ENCODE measurements at places on chromosomes 13 and 19.

- DNase-seq: peak; percentile 12
These were observed 850 bp downstream of the MTMR6 start for GRCh38 chr13:25286308-25286968.

- DNase-seq: no peak
These were observed 92.1 kb downstream of the ATP11A start for GRCh38 chr13:112781881-112782361.

- DNase-seq: no peak
These were observed 11.5 kb downstream of the ZSCAN22 start for GRCh38 chr19:58338336-58338735.

- DNase-seq: peak; percentile 52
These were observed 221.1 kb downstream of the ITGBL1 start for GRCh38 chr13:101673360-101674105.

DNA sequence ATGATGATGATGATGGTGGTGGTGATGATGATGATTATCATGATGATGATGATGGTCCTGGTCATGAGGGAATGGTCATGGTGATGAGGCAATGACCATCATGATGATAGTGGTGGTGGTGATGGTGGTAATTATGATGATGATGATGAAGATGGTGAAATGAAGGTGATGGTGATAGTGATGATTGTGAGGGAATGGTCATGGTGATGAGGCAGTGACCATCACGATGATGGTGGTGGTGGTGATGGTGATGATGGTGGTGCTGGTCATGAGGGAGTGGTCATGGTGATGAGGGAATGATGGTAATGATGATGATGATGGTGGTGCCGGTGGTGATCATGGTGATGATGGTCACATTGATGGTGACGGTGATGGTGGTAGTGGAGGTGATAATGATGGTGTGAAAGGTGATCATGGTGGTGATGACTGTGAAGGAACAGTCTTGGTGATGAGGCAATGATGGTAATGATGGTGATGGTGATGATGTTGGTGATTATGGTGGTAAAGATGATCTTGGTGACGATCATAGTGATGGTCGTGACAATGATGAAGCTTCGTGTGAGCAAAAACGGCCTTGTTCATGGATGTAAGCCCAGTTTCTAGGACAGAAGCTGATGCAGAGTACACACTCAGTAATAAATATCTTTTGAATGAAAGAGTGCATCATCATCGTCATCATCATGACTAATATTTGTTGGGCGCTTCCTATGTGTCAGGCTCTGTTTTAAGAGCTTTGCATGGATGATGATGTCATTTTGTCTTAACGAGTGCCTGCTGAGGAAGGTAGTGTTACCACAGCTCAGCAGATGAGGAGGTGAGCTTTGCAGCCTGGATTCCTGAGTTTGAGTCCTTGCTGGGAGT lies 17.3 kb downstream of the SBK2 start:
- no peak for DNase-seq

DNA sequence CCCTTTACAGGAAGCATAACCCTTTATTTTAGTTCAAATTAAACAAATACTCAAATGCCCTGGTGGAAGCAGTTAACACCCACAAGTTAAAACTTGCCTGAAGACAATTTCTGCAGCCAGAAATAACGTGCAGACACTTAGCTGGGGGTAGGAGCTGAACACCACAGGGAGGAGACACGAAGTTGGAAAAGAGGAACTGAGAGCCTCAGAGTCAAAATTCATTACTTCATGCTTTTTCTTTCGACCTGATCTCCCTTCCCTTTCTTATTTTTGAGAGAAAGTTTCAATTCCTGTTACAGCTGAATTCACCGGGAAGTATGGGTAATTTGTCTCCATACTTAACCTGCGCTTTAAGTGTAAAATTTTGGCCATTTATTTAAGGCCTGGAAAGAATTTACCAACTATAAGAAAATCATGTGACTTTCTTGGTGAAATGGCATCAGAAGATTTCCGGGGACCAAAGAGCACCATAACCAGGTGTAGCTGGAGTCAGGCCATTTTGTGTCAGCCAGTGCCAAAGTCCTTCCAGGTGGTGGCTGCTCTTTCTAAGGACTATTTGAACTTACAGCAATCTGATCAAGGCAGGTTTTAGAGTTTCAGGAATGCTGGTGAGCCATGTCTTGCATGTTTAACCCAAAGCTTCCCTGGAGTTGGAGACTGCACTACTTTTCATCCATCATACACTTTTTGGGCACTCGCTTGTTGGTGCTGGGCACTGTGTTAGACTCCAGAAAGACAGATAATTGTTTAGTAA lies 46.5 kb upstream of the RCBTB2 start:
- peak; percentile 90 for DNase-seq

DNA sequence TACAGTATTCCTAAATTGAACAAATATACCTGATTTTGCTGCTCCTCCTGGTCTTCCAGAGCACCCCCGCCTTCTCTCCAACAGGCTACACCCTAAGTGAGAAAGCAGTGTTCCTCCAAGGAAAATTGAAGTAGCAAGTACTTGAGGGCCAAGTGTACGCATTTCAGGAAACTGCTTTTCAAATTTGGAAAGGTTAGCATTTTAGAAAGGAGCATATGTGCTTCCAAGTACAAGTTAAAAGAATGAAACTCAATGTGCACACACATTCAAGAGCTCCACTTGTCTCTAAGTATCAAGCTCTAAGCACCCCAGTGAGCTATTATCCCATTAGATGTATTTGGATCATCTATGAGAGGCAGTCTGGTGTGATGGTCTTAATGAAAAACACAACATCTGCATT lies 25.8 kb downstream of the LHFPL6 start:
- DNase-seq: no peak

DNA sequence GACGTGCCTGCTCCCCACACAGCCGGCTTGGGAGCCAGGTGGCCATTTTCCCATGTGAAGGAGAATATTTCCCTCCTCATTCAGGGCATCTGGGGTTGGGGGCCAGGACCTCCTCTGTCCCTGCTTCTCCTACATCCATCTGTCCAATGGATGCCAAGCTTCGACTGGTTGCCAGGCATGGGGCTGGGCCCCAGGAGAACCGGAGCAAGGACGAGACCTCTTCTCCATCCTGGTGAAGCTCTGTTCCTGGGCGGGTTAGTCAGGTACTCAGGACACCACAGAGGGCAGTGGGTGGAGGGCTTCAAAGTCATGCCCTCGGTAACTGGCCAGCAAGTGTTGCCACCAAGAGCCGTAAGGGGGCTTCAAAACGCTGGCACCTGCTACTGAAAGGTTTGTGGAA lies 22.3 kb upstream of the SLC15A1 start:
- DNase-seq: no peak

- no peak for DNase-seq
These were observed 6.6 kb downstream of the FZR1 start for GRCh38 chr19:3512562-3513228.

GRCh38 chr19:40603071-40603388 lies 1.9 kb downstream of the LTBP4 start:
- DNase-seq: no peak

DNA sequence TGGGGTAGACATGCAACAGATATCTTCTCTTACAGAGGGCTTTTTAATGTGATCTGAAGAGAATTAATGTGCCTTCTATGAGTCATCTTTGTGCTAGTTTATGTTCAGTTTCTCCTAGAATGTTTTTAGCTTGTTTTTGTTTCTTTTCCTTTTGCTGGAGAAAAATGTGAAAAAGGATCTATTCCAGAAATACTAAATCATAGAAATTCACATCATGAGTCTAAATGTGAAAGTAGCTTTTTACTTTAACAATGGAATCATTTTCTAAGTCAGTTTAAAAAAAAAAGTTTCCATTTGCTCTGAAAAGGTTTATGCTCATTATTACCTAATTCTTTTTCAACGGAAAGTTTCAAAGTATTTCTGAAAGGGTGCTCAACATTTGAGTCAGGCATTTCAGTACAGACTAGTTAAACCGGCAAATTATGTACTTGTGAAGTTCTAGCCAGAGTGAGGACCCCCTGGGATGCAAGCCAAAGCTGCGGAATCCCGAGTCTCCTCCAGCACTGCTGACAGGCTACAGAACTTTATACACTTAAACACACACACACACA lies 72.9 kb downstream of the SPATA13 start:
- no peak for DNase-seq

DNA sequence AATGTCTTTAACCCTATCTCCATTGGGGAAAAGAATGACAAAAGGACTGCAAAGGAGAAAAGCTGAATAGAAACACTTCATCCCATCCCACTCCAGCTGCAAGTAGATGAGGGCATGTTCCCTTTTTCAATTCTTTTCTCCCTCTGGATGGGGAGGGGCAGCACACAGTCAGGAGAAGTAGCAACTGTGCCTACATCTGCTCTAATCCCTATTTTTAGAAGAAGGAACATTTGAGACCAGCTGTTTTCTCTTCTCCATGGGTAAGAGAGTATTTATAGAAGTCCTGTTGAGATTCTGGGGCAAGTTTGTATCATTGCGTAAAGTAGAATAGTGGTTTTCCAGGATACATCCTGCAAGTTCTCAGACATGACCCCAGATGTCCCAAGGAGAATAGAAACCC lies 9.3 kb upstream of the GTF3A start:
- no peak for DNase-seq

DNA sequence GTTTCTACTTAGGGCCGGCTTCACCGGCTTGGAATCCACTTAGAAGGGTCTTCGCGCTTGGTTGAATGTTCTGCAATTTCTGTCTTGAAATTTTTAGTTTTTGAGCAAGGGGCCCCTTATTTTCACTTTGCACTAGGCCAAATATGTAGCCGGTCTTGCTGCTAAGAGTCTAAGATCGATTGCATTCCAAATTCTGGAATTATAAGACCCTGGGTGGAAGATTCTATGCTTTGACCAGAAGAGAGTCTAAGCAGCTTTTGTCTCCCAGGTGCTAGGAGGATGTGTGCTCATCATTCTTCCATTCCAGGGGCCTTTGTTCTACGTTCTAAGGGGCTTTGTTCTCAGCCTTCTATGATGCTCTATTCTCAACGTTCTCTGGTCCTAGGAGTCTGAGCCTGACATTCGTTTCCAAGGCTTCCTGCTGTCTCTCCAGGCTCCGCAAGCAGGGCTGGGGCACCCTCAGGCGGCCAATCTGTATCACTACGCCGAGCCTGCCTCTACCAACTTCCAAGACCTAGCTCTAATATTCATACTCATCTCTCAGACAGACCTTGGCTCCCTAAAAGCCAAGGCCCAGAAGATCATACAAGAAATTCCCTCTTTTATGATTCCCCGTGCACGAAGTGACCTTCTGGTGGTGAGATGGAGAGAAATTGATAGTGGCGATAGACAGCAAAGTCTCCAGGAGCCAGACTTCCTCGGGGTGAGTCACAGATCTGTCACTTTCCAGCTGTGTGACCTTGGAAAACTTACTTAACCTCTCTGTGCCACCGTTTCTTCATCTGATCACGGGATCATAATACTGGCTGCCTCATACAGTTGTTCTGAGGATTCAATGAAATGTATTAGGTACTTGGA lies 982 bp upstream of the DACT3 start:
- peak; percentile 93 for DNase-seq

- DNase-seq: no peak
These were observed 7.9 kb upstream of the SHC2 start for GRCh38 chr19:468587-469256.

GRCh38 chr13:107644136-107644535 lies 571.2 kb downstream of the LIG4 start:
- no peak for DNase-seq

- no peak for DNase-seq
These were observed 16.2 kb downstream of the DNASE2 start for GRCh38 chr19:12864721-12865715.

- peak; percentile 57 for DNase-seq
These were observed 568 bp downstream of the ATP11A start for GRCh38 chr13:112690283-112690929.

- no peak for DNase-seq
These were observed 46.4 kb upstream of the FAM216B start for GRCh38 chr13:42735010-42735409.

DNA sequence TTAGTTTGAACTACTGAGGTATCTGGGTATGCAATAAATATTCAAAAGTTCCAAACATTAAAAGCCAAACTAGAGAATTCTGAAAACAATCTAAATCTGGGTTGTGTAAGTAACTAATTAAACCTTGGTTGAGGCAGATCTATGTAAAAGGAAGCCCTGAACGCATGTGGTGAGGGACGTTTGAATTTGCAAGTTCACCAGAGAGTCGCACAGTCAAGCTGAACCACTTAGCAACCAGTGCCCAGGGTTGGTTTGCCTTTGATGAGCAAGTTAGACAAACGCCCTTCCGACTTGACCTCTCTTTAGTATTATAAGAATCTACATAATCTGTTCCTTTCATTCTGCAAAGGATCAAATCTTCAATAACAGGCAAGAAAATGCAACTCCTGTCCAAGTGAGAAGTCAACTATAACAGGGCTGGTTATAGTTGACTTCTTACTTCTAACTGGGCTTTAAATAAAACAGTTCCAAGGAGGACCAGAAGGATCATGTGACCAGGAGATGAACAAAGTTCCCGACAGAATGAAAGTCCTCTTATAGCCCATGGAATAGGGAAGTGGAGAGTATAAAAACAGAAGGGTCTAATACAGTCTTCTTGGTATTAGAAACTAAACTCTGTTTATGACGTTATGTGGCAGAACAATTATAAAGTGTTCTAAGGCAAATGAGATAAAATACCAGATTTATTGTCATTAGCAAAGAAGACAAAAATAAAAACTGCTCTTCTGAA lies 40.6 kb downstream of the PHF11 start:
- no peak for DNase-seq

GRCh38 chr19:50710094-50710493 lies 9.5 kb downstream of the SHANK1 start:
- DNase-seq: no peak

GRCh38 chr13:30840515-30840914 lies 65.6 kb upstream of the MEDAG start:
- no peak for DNase-seq

GRCh38 chr19:7482584-7483439 lies 6.0 kb downstream of the PEX11G start:
- DNase-seq: no peak

- no peak for DNase-seq
These were observed 23.1 kb downstream of the EPSTI1 start for GRCh38 chr13:42968906-42969305.

DNA sequence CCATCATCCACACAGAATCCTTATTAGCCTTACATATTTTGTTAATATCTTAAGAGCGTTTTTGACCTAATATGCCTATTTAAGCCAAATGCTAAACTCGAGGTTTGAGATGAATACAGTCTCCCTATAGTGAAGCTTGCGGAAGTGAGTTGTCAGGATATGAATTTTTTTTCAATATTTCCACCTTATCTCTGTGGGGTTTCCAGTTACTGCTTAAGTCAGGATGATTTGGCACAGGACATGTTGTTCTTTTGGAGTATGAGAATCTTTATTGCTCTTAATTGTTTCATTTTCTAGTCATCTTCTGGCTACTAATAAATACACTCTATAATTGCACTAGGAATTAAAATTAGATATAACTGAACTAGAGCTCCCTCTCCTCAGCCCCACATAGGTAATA lies 44.2 kb upstream of the GPC6 start:
- no peak for DNase-seq
